ENCODE measurements at places on chromosomes 13 and 19.

DNA sequence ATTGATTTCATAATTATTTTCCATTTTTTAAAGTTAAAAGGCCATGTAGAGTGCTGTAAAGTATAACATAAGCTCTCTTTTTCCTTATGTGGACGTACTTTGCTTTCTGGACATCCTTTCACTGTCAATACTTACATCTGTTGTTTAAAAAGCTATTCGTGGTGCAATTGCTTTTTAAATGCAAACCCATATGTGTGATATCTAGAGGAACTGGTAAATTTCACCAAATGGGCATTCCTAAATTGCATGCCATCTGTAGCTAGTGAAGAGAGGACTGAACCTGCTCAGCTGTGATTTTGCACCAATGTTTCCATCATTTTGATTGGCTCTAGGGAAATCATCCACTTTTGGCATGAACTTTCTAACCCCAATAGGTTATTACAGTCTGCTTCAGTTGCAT lies 129.4 kb downstream of the PCDH17 start:
- no peak for DNase-seq

DNA sequence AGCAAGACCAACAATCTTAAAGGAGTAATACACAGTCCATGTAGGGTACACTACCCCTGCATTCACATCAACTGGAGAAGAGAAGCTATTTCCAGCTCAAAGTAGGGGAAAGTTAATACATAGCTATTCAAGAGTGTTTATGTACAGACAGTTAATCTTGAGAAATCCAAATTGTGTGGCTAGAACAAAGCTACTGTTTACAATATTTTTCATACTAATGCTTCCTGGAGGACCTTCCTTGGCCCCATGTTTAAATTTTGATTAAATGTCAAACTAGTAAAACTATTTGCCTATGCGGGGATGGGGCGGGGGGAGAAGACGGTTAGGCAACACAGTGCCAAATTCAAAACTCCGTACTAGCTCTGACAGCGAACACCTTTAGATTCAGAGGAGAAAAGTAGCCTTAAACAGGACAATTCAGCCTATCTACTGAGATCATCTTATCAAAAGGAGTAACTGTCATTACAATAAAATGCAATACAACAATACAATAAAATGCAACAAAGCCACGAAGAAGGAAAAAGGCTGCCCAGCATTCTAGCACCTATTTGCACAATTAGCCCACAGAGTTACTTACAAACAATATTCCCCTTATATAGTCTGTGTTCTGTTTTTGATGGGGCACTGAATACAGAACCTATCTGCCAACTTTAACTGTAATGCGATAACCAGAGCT lies 29.1 kb downstream of the BRD4 start:
- DNase-seq = no peak

- DNase-seq = no peak
Measured at GRCh38 chr13:50758796-50759195, 84.7 kb downstream of the DLEU7 start.

DNA sequence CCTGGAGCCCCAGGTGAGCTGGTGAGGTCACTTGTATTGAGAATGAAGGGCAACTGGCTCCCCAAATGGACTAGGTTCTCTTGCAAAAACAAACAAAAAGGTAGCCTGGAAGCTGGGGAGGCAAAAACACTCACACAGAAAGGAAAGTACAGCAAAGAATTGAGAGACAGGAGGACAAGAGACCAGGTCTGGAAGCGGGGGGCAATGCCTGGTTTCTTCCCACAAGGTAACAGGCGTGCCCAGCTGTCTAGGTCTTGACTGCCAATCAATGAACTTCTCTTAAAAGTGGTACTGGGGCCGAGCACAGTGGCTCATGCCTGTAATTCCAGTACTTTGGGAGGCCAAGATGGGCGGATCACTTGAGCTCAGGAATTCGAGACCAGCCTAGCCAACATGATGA lies 356.4 kb upstream of the TSHZ3 start:
- no peak for DNase-seq

GRCh38 chr13:26486550-26486949 lies 70.9 kb upstream of the WASF3 start:
- no peak for DNase-seq

GRCh38 chr13:111955412-111956065 lies 111.4 kb upstream of the SOX1 start:
- DNase-seq = no peak

DNA sequence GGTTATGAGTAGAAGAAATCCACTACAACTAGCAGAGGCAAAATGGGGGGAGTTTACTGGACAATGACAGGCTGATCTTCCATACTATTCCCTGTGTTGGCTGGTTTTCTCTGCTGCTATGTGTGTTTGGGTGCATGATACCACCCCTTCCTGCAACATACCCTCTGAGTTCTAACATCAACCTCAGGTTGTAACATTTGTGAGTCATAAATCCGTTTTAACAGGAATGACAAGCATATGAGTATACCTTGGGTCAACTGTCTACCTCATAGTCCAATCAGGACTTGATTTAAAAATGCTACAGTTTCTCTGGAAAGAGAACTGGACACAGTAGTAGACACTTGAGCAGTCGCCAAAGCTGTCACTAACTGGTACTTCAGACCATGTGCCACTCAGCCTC lies 422.9 kb downstream of the KCTD12 start:
- DNase-seq = no peak

GRCh38 chr13:31224174-31224669 lies 24.4 kb downstream of the B3GLCT start:
- DNase-seq = no peak

- no peak for DNase-seq
Measured at GRCh38 chr13:97202761-97203160, 19.4 kb upstream of the MBNL2 start.

GRCh38 chr13:42076309-42076713 lies 27.9 kb downstream of the DGKH start:
- no peak for DNase-seq

DNA sequence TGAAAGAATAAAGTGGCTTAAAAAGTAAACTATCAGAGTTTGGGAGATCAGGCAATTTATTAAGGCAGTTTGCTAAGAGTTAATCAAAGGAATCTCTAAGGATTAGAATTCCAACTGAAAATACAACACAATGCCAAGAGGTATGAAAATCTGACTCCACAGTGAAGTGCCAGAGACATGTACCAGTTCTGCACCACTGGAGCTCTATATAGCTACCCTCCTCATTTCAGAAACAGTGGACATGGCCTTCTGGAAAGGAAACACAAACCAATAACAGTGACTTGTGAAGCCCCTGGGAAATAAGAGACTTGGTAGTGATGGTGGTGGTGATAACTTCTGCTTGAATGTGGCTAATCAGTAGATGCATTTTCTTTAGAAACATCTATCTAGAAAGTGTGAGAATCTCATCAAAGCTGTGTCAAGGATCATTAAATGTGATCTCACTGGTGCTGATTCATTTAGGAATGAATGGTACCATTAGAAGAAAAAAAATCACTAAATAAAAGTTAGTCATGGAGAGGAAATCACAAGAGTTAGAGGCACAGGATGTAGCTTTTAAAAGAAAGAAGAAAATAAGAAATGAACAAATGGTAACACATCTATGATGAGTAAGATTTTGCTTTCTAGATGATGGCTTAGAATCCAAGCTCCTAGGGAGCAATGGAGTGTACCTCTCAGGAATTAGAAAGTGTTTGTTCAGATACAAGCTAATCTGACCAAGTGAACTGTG lies 20.1 kb upstream of the N4BP2L1 start:
- no peak for DNase-seq

- DNase-seq = no peak
Measured at GRCh38 chr13:43376596-43376995, 353.2 kb downstream of the DNAJC15 start.

DNA sequence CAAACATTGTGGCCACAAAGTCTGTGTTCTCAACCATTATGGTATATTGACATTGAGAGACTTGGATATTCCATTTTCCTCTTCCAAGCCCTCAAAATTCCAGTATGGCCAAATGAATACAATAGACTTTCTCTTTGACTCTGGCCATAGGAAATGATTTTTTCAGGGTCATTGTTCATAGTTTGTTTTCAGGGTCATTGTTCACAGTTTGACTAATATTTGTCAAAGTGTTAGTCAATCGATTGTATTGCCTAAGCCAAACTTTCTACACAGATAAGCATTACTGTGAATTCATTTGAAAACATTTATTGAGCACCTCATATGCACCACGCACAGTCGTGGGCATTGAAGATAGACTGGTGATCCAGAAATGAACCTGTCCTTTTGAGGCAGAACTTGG lies 22.9 kb upstream of the FAM216B start:
- DNase-seq = no peak

GRCh38 chr19:40763963-40764362 lies 11.4 kb upstream of the MIA start:
- no peak for DNase-seq

DNA sequence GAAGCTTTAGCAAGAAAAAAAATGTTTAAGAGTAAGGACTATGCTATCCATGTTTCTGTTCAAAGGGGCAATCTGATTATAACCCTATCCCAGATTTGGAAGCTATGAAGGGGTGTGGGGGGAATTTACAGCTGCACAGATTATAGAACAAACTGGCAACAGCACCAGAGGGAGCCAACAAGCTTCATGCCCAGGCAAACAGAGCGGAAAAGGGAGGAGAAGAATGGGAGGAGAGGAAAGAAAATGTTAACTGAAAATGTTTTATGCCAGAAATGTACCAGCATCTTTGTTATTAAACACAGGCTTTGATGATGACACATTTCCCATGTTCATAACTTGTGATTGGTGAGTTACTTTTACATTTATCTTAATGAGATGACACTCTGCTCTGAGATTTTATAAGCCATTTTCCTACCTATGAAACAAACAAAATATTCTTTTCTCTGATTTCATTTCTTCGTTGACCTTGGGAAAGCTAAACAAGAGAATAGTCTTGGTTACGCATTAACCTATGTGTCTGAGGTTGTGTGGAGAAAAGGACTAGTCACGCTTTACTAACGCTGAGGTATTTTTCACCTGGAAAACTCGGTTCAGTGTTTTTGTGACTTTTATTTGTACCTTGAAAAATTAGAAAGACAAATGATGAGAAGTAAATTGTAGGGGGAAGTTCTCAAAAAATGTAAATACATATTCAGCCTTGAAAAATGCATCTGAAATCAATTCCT lies 235.8 kb upstream of the MIR17HG start:
- DNase-seq = no peak

DNA sequence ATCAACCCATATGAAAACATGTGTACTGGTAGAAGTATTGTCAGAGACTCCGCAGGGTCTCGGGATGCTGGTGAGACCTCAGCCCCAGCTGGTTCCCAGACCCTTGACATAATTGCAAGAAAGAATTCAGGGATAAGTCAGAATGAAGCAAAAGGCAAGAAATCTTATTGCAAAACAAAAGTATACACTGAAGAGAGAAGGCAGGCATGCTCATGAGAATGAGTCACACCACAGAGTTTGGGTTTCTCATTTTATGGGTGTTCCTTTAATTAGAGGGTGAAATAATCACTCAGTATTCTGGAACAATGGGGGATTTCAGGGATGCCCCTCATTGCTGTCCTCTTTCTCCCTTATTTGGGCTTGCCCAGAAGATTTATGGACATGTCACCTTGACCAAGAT lies 1423.8 kb upstream of the MIR17HG start:
- no peak for DNase-seq

GRCh38 chr19:2391118-2391725 lies 31.2 kb downstream of the TMPRSS9 start:
- DNase-seq = peak; percentile 65

DNA sequence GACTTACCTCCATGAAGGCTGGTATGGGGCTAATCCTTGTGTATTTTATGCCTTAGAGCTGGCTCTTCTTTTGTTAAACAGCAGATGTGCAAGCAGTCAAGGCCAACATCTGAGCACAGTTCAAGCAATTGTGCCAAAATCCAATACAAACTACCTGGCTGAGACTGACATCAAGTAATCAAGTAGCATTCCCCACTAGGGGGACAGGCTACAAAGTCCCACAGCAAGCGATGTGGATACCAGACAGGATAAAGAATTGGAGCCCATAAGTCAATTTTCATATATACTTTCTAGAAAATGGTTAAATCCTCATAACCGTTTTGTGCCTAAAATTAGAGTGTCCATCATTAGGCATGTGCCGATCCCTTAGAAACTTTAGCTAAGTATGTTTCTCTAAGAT lies 675.8 kb downstream of the DIAPH3 start:
- no peak for DNase-seq

- DNase-seq = no peak
Measured at GRCh38 chr19:31354316-31354715, 5.1 kb upstream of the TSHZ3 start.

DNA sequence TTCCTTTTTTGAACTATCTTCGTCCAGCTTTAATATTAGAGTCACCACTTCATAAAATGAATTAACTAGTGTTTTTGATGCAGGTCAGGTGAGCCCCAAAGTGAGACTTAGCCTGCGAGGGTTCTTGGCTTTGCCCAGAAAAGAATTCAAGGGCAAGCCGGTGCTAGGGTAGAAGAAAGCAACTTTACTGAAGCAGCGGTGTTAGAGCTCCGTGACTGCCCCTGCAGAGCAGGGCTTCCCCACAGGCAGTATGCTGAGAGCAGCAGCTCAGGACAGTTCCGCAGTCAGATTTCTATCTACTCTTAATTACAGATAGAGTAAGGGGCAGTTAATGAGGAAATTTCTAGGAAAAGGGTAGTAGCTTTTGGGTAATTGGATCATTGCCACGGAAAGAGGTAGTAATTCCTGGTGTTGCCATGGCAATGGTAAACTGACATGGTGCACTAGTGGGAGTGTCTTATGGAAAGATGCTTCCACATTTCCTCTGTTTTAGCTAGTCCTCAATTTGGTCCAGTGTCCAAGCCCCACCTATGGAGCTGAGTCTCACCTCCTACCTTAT lies 432.2 kb upstream of the ZNF507 start:
- DNase-seq = no peak

DNA sequence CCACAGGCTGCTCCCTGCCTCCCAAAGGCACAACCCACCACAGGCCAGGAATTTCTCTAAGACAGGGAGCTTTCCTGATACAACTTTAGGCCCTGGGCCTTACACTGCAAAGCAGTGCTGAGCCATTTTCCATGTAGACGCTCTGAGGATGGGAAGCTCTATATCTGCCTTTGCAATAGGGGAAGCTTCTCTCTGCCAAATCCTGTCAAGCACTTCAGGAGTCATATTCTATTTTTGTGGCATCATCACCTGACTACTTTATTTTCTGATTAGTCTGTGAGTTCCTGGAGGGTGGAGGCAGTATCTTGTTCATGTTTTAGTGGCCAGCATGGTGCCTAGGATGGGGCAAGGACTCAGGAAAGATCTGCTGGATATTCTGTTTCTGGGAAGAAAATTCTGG lies 382.0 kb downstream of the ZNF536 start:
- no peak for DNase-seq

DNA sequence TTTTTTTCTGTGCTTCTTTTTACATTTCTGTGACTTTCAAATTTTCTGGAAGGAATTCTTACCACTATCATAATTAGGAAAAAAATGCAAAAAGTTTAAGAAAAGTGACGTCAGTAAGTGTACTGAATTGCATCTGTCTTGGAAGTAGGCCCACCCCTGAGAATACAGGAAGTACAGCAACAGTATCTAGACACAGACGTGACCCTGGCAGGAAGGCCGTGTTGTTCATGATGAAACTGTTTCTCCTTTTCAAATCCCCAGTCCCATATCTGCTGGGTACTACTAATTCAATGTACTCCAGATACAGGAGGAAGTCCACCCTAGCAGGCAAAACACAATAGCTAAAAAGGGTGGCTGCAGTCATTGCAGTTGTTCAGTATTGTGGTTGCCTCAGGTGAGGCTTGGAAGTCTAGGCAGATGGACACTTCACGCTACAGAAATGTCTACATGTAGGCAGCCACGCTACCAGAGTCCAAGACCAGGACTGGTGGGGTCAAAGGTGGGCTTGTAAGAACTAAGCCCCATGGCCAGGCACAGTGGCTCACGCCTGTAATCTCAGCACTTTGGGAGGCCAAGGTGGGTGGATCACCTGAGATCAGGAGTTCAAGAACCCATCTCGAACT lies 49.6 kb upstream of the MED4 start:
- DNase-seq = no peak
